ENCODE measurements at places on chromosomes 2 and 18. TPM values are rescaled to one million over a fixed set of nuclear protein-coding genes. Genes with fewer than 3 reads are reported as not detected.

DNA sequence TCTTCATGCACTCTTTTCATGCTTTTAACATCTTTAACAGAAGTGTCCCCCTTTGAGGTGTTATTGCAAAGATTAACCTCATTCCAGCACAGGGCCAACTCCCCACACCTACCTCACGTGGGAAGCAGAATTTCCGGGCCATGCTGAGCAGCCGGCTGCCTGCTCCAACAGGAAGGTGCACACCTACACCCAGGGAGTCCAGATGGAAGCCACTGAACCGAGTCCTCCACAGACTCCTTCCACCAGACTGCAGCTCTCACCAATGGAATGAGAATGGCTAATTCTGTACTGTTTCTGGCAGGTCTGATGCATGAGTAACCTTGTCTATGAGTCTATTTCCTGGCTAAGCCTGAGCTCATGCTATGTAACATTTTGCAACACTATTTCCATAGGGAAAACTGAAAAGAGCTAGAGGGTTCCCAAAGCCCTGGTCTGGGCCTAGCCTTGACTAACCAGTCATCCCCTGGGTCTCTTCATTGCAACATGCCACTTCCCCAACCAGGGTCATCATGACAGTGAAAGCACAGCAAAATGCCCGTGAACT, 11.0 kb downstream of the ERFE start:
- peak; percentile 93 for DNase-seq

DNA sequence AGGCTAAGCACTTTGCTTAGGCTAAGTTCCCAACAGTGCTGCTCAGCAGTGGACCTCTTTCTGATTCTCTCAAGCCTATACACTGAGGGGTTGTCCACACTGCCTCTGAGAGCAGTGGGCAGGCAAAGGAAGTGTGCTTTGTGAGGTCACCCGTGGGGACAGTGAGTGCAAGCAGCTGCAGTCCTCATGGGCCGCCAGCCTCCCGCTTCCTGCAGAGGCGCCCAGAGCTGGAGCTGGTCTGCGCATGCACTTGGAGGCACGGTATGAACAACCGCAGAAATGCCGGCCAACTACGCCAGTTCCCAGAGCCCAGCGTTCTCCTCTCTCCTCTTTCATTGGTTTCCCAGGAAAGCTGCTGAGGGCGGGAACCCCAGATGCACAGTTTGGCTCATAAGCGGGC, 149.5 kb upstream of the DLX2 start:
- DNase-seq, result no peak

DNA sequence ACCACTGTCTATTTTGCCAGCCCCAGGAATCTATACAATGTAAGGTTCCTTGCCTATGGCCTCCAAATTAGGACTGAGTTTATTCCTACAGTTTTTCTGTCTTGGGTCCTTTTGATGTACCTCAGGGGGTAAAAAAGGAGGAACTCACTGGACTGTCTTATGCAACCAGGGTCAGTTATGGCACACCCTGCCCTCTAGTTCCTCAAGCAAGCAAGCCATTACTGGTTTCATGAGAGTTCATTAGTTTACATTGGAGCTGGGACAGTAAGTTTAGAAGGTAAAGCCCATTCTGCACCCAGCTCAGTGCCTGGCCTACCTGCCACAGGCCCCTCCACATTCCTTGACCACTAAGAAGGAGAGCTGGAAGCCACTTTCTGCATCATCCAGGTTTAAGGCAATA, 68.7 kb upstream of the WIPF1 start:
- no peak for DNase-seq

GRCh38 chr2:156211318-156211717, 121.2 kb downstream of the NR4A2 start:
- no peak for DNase-seq

DNA sequence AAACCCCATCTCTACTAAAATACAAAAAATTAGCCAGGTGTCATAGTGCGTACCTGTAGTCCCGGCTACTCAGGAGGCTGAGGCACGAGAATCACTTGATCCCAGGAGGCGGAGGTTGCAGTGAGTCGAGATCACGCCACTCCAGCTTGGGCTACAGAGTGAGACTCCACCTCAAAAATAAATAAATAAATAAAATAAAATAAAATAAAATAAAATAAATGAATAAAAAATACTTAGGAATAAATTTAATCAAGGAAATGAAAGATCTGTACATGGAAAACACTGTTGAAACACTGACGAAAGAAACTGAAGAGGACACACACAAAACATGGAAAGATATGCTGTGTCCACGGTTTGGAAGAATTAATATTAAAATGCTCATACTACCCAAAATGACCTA, 56.5 kb upstream of the ASPRV1 start:
- DNase-seq, result no peak

Gene NAT8
- not detected for total RNA-seq

Gene RAX
- total RNA-seq, result not detected

DNA sequence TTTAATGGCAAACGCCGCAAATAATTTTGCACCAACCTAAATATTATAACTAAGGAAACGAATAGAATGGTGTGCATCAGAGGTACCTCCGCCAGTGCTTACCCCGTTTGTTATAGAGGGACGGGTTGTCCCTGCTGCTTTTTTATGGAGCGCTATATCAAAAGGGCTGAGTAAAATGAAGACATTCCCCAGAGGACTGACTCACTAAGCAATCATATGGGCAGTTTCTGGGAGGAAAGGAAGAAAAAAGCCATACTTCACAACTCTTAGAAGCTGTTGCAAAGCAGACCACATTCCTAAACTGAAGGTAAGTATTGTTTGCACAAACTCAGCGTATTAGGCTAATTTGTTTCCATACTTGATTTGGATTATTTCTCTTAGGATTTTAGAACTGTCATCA, 12.9 kb downstream of the ID2 start:
- DNase-seq, result peak; percentile 75

Gene CYS1
- total RNA-seq, result 0.13 TPM

DNA sequence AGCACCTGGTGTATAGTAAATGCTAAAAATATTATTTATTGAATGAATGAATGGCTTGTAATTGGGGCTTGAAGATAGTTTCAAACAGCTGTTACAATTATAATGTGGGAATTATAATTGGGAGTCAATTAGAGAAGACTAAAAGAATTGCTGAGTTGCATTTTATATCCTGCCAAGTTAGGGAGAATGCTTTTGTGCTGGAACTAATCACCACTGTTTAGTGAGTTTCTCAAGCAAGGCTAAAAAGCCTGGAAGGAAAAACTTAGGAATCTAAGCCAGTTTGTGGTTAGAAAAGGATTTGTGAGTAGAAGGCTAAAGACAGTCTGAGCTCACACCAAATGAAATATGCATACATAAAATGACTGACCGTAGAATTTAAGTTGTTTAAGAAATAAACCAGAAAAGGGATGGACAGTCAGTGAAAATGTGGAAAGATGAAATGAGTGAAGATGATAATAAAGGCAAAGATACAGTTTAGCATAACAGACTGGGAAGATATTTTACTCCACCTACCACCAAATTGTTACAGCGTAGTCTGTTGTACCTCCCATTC, 647.7 kb upstream of the FSHR start:
- DNase-seq, result no peak

DNA sequence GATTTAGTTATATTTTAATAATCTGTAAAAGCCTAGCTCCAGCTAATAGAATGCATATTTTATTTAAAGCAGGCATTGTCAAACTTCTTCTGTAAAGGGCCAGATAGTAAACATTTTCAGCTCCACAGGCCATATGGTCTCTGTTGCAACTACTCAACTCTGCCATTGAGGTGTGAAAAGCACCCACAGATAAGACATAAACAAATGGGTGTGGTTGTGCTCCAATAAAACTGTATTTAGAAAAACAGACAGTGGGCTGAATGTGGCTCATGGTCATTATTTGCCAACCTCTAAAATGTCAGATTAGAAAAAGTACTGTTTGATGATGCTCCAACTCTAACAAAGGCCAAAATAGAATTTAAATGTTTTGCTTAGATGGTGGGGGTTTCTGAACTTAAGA, 519.9 kb downstream of the RNF144A start:
- no peak for DNase-seq

Gene CYTIP
- 1.7 TPM for total RNA-seq

GRCh38 chr2:54274781-54275242, 18.8 kb upstream of the TSPYL6 start:
- DNase-seq, result peak; percentile 65

DNA sequence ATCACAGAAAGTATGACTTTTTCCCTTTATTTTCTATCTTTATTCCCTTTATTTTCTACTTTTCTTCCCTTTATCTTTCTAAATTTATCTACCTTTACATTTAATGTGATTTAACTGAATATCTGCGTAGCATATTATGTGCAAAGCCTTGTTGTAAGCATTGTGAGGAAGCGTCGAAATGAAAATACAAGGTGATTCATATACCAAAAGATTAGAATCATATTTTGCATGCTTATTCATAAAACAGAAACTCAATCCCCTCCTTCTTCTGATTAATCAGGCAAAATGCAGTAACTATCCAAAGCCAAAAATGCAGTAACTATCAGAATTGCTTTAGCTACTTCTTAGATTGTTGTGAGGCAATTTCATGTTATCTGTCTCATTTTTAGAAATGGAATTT, 393.0 kb downstream of the CDH19 start:
- DNase-seq, result peak; percentile 18

Gene CFAP53
- total RNA-seq, result not detected

Gene GPR45
- total RNA-seq, result not detected

Measured in LHCN-M2 (cell line).